Activated CD4-positive, alpha-beta memory T cell treated with anti-CD3 and anti-CD28 coated beads, Interleukin-2, amount 10 ng/mL, durations not matched to agents 7 days and 5 days (primary cell): ENCODE measurements at places on chromosomes 7 and 10.
A peak's percentile ranks its signal among the peaks of the same experiment; 100 is the strongest.

DNA sequence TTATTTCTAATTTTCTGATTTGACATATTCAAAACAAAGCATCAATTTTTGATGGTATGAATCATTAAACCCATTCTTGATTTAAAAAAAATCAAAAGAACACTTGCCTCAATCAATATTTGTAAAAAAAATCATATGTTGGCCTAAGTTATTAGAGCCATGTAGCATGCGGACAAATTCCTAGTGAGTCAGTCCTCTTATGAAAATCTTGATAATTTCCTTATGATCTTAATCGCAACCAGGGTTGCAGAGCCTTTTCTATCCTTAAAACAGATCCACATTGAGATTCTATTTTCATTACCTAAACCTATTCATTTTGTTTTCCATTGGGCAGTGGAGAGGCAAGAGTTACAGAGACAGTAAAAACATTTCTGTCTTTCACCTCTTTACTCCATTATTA lies 203.2 kb downstream of the ARL4A start:
- H3K4me1 ChIP-seq: peaks cover 1% of the 10 kb centered on the region
- no peak overlapping the region for H3K27ac ChIP-seq
- H3K27me3 ChIP-seq: peaks cover 1% of the 10 kb centered on the region
- no peak for DNase-seq

DNA sequence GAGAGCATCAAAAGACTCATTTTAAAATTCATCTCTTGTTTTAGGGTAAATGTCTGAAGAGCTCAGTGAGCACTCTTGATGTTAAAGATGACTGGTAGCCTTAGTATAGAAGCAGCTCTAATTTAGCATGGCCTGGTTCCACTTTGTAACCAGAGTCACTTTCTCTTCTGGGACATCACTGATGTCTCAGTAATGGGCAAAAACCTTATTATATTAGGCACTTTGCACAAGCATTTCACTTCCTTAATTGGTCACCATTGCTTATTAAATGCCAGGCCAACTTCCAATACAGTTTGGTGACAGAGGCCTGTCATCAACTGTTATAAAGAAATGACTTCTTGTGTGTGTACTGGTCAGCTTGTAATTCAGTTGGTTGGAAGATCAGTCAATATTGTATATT lies 53.0 kb downstream of the STEAP1B start:
- H3K27me3 ChIP-seq: peaks cover 31% of the 10 kb centered on the region
- no peaks in the 10 kb centered on the region for H3K36me3 ChIP-seq

DNA sequence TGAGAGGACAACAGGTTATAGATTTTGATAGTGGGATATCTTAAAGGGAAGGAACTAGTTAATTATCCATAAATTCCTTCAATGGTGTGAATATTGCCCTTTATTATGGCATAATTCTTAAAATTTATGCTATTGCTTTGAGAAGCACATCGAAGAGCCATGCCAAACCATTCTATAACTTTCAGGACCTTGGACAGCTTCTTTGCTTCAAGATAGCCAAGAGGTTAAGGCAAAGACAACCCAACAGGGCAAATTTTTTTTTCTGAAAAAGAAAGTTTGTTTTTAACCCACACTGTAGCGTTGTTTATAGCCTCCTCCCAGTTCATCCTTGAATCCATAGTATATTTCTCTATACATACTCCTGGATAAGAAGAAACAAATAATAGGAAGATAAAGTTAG lies 103.2 kb downstream of the NRG3 start:
- no peaks in the 10 kb centered on the region for H3K36me3 ChIP-seq
- H3K27me3 ChIP-seq: no peaks in the 10 kb centered on the region
- no peak for DNase-seq
- H3K4me3 ChIP-seq: no peak overlapping the region

DNA sequence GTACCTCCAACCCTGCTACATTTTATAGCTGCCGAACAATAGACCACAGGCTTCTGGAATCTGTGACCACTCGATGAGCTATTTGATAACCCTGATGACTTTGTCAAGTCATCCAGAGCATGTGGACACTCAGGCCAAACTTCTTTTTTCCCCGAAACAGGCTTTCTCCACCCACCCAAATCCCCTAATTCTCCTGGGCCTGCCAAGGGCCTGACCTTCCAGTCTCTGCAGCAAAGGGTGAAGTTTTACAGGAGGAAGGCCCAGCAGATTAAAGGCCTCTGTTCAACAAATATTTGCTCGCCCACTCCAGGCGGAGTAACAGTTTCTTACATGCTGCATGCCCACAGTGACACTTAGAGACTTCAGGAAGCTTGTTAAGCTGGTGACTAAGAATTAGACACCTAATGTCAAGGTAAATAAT lies 2.0 kb downstream of the JCAD start:
- peaks cover 64% of the 10 kb centered on the region for H3K27me3 ChIP-seq
- peaks cover 7% of the 10 kb centered on the region for H3K4me1 ChIP-seq
- peaks cover 3% of the 10 kb centered on the region for H3K36me3 ChIP-seq
- no peak overlapping the region for H3K27ac ChIP-seq
- no peak overlapping the region for H3K4me3 ChIP-seq

DNA sequence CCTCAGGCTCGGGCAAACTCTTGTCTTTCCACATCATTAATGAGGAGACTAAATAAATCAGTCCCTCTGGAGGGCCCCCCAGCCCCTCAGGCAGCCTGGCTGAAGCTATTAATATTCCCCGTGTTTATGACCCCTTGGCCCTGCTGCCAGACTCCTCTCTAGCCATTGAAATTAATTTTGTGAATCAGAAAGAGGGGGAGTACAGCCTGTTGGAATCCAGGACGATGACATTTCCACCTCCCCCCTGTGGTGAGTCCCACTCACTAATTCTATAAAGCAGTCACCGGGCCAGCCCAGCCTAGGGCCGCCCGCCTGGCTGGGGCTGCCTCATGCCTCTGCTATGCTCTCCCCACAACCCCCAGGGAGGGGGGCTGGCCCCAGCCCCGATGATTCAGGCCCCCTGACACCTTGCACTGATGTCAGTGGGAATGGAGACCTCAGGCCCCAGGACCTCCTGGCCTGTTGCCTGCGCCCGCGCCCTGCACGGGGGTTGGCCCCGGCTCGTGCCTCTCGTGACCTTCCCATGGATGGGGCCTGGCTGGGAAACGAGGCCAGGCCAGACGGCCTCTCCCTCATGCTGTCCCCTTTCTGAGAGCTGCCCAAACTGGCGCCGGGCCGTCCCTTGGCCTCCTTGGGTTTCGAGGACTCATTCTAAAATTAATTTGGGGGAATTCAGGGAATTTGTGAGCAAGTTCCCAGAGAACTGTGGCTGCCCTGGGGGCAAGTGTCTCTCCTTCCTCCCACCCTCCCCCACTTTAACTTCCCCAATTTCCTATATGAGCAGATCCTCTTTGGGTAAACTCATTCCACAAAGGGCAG lies 34.0 kb downstream of the TMEM270 start:
- H3K36me3 ChIP-seq: no peaks in the 10 kb centered on the region
- no peak for DNase-seq
- peaks cover 16% of the 10 kb centered on the region for H3K4me1 ChIP-seq
- no peak overlapping the region for H3K27ac ChIP-seq
- H3K4me3 ChIP-seq: no peak overlapping the region

DNA sequence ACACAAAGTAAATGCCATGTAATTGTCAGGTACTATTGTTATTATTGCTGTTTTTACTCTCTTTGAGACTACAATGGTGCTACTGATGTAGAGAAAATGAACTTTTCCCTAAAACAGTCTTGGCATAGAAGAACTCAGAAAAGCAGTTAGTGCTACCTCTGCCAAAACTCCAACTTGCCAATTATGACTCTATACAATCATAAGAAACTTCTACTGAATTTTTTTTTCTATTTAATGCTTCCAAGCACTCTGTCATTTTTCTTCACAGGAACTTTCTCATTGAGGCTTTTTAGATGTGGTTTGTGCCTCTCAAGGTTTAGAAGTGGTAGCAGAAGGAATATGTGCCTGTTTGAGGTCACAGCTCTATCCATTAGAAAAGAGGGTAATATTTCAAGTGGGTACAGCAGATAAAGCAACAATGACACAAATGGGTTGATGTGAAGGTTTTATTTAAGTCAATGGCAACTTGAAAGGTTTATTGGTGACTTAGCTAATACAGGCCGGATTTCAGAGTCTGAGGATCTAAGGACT lies 64.0 kb upstream of the FERD3L start:
- DNase-seq: no peak
- no peak overlapping the region for H3K27ac ChIP-seq
- no peaks in the 10 kb centered on the region for H3K4me1 ChIP-seq
- no peaks in the 10 kb centered on the region for H3K27me3 ChIP-seq

GRCh38 chr10:124349231-124349995 lies 69.3 kb downstream of the OAT start:
- DNase-seq: no peak
- peaks cover 3% of the 10 kb centered on the region for H3K4me1 ChIP-seq
- no peak overlapping the region for H3K27ac ChIP-seq
- H3K4me3 ChIP-seq: no peak overlapping the region

- no peaks in the 10 kb centered on the region for H3K36me3 ChIP-seq
These were observed 9.3 kb upstream of the CLEC5A start for GRCh38 chr7:141956084-141956483.

DNA sequence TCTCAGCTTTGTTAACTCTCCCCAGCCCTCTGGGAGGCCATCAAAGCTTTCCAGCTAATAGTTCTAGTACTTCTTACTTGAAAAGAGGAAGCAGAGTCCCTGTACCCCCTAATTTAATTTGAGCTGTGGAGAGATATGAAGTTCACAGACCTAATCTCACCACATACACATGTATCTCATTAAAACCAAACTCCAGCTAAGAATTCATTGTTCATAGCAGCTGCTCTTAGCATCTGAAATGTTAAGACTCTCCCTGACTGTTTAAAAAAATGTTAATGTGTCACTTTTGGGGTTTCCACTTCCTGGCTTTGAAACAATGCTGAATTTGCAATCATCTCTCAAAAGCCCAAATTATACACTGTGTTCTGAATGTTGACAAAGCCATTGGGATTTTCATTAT lies 16.2 kb upstream of the MRC1 start:
- H3K27me3 ChIP-seq: no peaks in the 10 kb centered on the region
- peaks cover 6% of the 10 kb centered on the region for H3K4me1 ChIP-seq
- no peak overlapping the region for H3K27ac ChIP-seq
- H3K4me3 ChIP-seq: no peak overlapping the region
- no peak for DNase-seq
- H3K36me3 ChIP-seq: no peaks in the 10 kb centered on the region

GRCh38 chr7:157877298-157878090 lies 540.7 kb downstream of the DNAJB6 start:
- H3K36me3 ChIP-seq: peaks cover 5% of the 10 kb centered on the region
- no peak for DNase-seq
- peaks cover 12% of the 10 kb centered on the region for H3K4me1 ChIP-seq
- no peak overlapping the region for H3K27ac ChIP-seq
- H3K4me3 ChIP-seq: no peak overlapping the region
- H3K27me3 ChIP-seq: peaks cover 2% of the 10 kb centered on the region

DNA sequence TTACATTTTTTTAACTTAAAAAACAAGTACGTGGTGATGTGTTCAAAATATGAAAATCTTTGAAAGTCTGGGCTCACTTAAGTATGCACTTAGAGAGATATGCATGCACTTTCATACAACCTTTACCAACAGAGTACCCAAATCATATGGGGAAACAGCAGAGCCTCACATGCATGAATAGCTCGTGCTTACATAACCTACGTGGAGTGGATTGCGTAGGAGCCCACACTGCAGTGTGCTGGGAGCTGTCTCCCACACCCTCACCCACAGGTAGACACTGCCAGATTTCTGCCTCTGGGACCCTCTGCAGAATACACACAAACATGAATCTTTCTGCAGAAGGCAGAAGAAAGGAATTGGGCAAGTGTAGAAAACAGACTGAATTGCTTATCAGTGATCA lies 581 bp downstream of the CLCN1 start:
- no peaks in the 10 kb centered on the region for H3K27me3 ChIP-seq
- DNase-seq: no peak
- no peak overlapping the region for H3K27ac ChIP-seq

DNA sequence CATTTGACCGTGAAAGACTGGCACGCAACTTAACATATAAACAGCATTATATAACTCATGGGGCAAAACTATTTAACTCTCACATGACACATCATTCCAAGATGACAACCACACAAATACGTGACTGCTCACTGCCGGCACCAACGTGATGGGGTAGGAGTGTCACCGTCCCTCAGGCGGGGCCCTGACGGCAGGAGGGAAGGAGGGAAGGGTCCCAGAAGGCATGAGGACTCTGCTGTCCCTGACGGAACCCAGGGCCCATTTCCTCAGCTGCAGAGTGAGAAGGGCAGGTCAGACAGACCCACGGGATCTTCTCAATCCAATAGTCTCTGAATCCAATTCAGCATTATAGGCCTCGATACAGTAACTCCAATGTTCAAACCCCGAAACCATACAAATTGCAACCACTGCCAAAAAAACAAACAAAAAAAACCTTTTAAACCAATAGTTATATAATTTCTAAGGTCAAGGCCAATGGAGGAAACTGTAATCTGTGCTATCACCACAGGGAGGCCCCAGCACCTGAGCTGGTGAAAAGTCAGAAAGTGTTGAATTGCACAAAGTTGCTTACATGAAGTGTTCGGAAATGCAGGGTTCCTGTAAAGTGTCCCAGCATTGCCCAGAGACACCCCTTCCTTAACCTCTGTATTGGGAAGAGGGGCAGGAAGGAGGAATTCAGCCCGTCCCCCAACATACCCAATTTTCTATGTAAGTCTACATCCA lies 137.4 kb downstream of the TNS3 start:
- H3K27me3 ChIP-seq: no peaks in the 10 kb centered on the region
- no peak overlapping the region for H3K4me3 ChIP-seq
- no peaks in the 10 kb centered on the region for H3K36me3 ChIP-seq
- no peak for DNase-seq
- H3K4me1 ChIP-seq: no peaks in the 10 kb centered on the region

DNA sequence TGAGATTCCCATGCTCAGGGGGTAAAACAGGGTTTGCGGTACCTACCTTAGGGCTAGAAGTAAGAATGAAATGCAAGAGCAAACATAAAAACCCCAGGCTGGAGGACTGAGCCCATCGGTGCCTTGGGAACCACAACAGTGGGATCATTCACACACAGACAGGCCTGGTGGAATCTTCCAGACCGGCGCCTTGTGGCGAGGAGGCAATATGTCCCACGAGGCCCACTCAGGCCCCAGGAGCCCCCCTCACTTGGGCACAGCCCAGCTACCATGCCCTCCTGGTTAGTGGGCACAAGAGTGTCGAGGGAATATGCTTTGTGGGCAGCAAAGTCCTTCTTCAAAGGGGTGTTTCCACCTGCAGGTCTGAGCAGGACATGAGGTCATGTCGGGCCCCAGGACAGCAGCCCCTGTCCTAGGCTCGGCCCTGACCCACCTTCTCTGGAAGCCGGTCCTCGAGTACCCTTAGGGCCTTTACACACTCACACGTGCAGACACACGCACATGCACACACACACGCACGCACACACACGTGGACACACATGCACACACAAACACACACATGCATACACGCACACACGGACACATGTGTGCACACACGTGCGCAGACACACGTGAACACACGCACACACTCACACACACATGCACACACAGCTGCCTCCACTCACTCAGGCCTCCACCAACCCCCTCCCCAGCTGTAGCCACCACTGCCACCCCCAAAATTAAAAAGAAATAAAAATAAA lies 51.5 kb upstream of the MYL10 start:
- no peaks in the 10 kb centered on the region for H3K27me3 ChIP-seq
- no peaks in the 10 kb centered on the region for H3K36me3 ChIP-seq
- no peak overlapping the region for H3K4me3 ChIP-seq
- no peak for DNase-seq

GRCh38 chr10:122142641-122143237 lies 128.4 kb upstream of the BTBD16 start:
- H3K4me1 ChIP-seq: no peaks in the 10 kb centered on the region
- no peak overlapping the region for H3K4me3 ChIP-seq
- no peaks in the 10 kb centered on the region for H3K27me3 ChIP-seq
- DNase-seq: peak; percentile 35

- H3K27me3 ChIP-seq: peaks cover 3% of the 10 kb centered on the region
- no peaks in the 10 kb centered on the region for H3K4me1 ChIP-seq
- DNase-seq: no peak
- H3K4me3 ChIP-seq: no peak overlapping the region
- no peak overlapping the region for H3K27ac ChIP-seq
These were observed 239.4 kb downstream of the ARHGAP12 start for GRCh38 chr10:31689233-31689632.
